ENCODE measurements at places on chromosomes 3 and 15. TPM values are rescaled to one million over a fixed set of nuclear protein-coding genes. Genes with fewer than 3 reads are reported as not detected.

DNA sequence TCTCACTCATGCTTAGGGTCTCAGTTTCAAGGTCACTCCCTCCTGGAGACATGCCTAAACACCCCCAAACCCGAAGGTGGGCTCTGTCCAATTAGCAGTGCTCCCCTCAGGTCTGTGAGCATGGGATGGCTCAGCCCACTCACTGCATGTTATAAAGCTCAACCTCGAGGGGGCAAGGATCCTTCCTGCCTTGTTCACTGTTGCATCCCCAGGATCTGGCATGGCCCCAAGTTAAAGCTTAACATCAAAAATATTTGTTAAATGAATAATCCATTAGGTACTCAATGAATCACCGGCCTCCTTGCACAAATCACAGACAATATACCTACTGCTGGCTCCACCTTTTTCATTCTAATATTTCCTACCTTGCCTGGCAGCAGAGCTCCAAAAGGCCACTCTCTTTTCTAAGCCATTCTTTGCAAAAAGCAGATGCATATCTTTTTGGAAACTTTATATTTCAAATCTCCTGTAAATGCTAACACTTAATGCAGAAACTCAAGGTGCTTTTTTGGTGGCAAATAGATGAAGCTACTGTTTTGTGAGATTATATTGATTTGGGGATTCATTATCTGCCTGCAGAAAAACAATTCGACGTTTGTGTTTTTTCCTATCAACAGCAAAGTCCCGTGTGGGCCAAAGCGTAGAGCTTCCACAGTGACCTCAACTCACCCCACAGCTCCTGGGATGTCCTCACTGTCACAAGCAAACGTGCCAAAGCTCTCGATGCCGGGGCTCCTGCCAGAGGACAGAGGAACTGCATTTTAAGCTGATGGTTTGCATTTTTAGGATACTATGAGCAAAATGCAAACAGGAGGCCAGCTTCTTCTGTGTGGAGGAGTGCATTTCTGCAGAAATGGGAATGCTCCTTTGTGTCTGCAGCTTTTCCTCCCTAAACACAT is 35.4 kb downstream of the PCOLCE2 start:
- DNase-seq: no peak

DNA sequence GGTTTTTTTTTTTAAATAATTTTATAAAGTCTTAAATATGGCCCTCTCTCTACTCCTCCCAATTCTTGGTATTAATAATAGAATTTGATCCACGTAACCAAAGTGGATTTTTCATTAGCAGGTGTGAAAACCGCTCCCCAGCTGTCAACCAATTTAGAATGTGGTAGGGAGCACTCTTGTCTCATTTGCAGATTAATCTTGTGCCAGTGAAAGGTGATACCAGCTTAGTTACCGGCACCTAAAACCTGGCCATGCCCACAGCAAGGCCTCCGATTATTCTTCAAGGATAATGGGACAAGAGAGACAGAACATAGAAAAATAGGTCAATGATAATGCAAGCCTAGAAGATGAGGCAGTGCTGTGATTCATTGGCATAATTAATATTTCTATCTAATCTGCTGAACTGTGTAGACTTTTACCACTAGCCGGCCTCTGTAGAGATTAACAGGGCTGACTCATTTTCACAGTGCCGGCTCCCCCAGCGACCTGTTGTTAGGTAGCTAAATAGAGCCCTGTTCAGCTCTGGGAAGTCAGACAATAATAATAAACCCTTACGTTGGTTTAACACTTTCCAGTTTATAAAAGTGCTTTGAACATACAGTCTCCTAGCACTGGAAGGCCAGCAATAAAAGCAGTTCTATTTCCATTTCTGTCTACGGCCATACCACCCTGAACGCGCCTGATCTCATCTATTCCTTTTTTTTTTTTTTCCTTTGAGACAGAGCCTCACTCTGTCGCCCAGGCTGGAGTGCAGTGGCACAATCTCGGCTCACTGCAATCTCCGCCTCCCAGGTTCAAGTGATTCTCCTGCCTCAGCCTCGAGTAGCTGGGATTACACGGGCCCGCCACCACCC is 102.9 kb downstream of the SHQ1 start:
- DNase-seq: no peak

- no peak for DNase-seq
Observed at GRCh38 chr15:75389791-75390382, 21.5 kb upstream of the MAN2C1 start.

GRCh38 chr15:70479056-70479455 is 284.3 kb downstream of the UACA start:
- peak; percentile 36 for DNase-seq

- peak; percentile 96 for DNase-seq
Observed at GRCh38 chr3:45841757-45842491, at the start of gene LZTFL1. Gene LZTFL1 (minus strand): TSS chr3:45842119. CDS start chr3:45841991, 128 bp downstream.

- no peak for DNase-seq
Observed at GRCh38 chr3:27630885-27631284, 91.2 kb downstream of the EOMES start.

DNA sequence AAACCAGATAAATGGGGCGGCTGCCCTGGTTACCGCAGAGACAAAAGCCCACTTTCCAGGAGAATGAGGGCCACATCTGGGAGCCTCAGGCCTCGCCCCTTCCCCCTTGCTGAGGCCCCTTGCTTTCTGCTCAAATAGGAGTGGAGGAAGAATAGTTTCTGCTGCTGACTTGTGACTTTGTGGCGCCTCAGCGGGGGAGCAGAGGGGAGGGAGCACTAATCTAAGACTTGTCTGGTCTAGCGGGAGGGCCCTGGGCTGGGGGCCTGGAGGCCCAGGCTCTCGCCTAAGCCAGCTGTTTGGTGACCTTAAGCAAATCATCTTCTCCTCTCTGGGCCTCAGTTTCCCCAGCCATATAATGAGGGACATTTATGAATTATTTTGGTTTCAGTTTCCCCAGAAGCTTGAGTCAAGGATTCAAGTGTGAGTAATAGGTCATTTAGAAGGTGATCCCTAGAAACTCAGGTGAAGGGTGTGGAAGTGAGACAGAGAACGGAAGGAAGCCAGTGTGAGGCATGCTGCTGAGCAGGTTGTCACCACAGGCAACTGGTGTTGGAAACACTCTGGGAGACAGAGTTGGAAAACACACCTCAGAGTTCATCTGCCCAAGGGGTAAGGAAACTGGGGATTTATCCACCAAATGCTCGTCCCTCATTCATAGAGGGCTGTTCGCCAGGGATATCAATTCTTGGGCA is 25.9 kb upstream of the SMAD3 start:
- DNase-seq: no peak

- DNase-seq: no peak
Observed at GRCh38 chr3:67979342-67979741, 324.9 kb upstream of the SUCLG2 start.

DNA sequence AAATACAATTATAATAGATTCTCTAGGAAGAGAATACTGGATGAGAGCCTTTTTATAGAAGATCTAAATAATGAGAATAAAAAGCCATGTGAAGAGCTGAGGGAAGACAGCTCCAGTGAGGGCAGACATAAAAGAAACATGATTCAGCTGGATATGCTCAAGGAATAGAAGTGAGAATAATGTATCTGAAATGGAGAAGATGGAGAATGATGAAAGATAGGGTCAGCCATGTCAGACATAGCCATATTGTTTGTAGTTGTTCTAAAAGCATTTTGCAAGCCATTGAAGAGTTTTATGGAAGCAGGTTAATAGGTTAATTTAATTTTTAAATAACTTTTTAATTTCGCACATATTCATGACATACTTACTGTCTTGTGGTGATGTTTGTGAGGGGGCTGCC is 713.5 kb upstream of the ARPP21 start:
- DNase-seq: no peak

DNA sequence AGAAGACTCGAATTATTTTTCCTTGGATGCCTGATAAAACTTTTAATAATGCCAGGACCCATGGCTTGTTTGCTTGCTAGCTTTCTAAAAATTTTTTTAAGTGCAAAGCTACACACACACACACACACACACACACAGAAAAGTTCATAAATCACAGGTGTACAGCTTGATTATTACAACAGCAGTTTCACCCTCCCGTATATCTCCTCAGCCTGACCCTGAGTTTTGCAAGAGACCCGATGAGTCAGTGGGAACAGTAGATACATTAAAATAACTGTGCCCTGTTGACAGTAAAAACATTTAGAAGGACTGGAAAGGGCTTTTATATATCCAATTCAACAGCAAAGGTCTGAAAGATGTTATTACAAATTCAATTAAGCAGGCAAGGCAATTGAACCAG is 46.7 kb downstream of the EMC4 start:
- no peak for DNase-seq

- no peak for DNase-seq
Observed at GRCh38 chr15:83306561-83306960, 22.1 kb upstream of the BNC1 start.

- DNase-seq: no peak
Observed at GRCh38 chr3:166285001-166285400, 447.8 kb upstream of the BCHE start.

DNA sequence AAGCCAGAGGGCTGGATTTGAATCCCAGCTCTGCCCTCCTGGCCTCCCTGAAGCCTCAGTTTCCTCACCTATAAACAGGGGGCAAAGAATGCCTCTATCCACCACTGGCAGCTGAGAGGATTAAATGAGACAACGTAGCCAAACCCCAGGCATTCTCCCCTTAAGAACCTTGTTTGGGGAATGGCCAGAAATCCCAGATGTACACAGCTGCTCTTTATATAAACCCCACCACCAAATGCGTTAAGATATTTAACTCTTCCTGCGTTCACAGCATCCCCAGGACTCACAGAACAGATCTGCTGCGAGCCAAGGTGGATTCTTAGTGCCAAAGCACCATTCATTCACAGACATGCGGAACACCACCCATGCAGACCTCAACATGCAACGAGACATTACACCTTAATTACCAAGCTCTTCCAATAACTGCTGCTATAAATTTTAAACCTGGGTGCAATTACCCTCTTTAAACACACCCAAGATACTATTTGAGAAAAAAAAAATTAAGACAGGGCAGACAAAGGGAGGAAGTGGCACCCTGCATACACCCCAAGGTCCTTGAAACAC is 5.2 kb downstream of the TLE3 start:
- no peak for DNase-seq

- DNase-seq: peak; percentile 92
Observed at GRCh38 chr3:46998121-46998851, 18.8 kb downstream of the NBEAL2 start.

DNA sequence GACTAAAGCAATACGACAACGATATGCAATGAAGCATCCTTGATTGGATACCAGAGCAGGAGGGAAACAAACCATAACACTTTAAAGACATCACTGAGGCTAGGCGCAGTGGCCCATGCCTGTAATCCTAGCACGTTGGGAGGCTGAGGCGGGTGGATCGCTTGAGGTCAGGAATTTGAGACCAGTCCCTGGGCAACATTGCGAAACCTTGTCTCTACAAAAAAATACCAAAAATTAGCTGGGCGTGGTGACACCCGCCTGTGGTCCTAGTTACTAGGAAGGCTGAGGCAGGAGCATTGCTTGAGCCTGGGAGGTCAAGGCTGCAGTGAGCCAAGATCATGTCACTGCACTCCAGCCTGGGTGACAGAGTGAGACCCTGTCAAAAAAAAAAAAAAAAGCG is 33.9 kb upstream of the BHLHE40 start:
- no peak for DNase-seq

DNA sequence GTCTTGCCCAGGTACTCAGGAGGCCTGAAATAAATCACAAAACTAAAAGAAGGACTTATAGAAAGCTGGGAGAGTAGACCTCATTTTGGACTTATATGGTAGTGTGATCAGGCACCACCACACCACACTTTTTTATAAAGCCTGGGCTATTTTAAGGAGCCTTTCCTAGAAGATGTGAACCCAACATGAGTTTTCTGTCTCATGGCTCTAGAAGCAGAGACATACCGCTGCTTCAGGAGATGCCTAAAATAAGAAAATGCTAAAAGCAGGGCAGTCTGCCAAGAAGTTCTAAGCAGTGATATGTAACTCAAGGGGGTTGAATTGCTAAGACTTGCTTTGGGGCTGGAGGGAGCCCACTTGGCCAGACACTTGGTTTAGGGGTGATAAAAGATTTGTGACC is 49.6 kb downstream of the SUMF1 start:
- no peak for DNase-seq

DNA sequence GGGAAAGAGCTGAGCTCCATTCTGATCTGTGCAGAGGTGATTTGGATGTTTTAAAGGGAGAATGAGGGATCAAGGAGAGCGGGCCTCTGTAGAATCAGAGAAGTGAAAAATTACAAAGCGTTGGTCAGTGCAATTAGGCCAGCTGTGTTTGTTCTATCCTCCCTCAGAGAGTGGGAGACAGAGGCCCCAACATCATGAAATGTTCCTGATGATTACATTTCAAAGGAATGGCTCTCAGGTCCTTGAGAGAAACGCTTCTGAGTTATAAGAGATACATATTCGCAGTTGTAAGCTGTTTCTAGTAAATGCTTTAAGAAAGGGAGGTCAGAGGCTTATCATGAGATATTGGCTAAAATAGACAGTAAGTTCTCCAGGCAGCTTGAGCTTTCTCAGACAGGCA is 15.7 kb upstream of the CAND2 start:
- DNase-seq: no peak

Gene ENTPD3
- total RNA-seq: 1.1 TPM

Gene ECE2
- not detected for total RNA-seq

Gene C15orf40
- total RNA-seq: 13.0 TPM

Gene TGFBR2
- 291 TPM for total RNA-seq

Gene GOLGA8J
- total RNA-seq: not detected

Gene SLC6A11
- total RNA-seq: 0.10 TPM

Gene CLDN18
- total RNA-seq: not detected

Gene PLA2G4D
- total RNA-seq: not detected

Data from posterior vena cava (tissue), 2 donors.